Activated CD8-positive, alpha-beta T cell treated with anti-CD3 and anti-CD28 coated beads for 36 hours (primary cell): ENCODE measurements at places on chromosomes 11 and 22. TPM values are rescaled to one million over a fixed set of nuclear protein-coding genes. Genes with fewer than 3 reads are reported as not detected.

DNA sequence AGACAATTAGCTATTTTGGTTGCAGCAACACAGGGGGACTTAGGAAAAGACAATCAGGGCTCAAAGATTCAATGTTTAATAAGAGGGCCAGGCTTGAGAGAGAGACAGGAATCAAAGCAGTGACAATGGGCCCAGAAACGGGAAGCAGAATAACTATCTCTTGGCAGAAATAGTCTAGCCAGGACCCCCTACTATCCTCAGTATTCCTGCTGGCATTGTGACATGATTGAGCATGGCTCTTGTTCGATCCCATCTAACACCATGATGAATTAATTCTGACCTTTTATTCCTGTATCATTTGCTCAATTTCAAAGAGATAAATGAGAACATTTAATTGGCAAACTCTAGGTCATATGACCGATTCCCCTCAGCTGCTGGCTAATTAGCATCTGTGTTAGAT lies 12.8 kb upstream of the ANO5 start:
- no peaks in the 10 kb centered on the region for H3K36me3 ChIP-seq
- H3K27me3 ChIP-seq: no peaks in the 10 kb centered on the region
- no peak for DNase-seq

DNA sequence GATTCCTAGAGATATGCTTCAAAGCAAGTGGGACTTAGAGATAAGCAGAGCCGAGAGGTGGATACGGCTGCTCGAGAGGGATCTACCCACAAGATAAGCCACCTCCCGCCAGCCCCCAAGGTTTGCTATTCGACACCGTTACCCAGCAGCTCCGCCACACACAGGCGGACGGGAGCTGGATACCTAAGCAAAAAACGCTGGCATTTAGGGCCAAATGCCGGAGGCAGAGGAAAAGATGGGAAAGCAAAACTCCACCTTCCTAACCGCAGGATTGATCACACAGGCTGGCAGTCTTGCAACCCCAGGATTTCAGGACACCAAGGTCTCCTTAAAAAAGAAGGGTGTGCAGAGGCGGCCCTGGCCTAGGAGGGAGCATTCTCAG lies 709 bp downstream of the FTH1 start:
- peak overlapping the region; percentile 86 for H3K4me3 ChIP-seq
- peak; percentile 56 for DNase-seq
- no peaks in the 10 kb centered on the region for H3K27me3 ChIP-seq
- H3K4me1 ChIP-seq: peaks cover 58% of the 10 kb centered on the region
- H3K36me3 ChIP-seq: peaks cover 34% of the 10 kb centered on the region

GRCh38 chr11:31542862-31543261 lies 33.3 kb downstream of the ELP4 start:
- no peak overlapping the region for H3K4me3 ChIP-seq
- no peak overlapping the region for H3K27ac ChIP-seq
- DNase-seq: no peak
- H3K4me1 ChIP-seq: no peaks in the 10 kb centered on the region

- peak overlapping the region; percentile 34 for H3K27ac ChIP-seq
- no peaks in the 10 kb centered on the region for H3K27me3 ChIP-seq
- H3K4me3 ChIP-seq: no peak overlapping the region
- peaks cover 8% of the 10 kb centered on the region for H3K36me3 ChIP-seq
Measured at GRCh38 chr22:24176630-24177029, 4.7 kb upstream of the SUSD2 start.

DNA sequence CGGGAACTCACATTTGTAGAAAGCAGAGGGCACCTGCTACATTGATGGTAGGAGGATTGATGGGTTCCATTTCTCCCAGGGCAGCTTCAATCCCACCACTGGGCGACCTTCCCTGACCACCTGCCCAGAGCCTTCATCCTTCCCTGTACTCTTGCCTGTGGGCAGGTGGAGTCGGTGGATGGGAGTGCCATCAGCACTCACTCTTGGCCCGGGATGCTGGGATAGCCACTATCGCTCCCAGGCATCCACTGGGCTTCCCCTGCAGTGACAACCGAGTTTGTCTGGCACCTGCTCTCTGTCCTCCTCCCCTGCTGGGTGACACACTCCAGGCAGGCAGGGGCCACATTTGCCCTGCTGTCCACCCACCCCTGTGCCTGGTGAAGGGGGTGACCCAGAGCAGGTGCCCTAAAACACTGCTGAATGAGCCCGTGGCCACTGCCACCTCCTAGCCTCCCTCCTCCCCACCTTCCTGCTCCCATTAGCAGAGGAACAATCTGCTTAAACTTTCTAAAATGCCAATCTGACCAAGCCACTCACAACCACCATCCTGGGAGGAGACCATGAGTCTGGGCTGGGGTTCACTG lies 604.7 kb downstream of the TBC1D22A start:
- DNase-seq: no peak
- H3K27me3 ChIP-seq: peaks cover 5% of the 10 kb centered on the region
- H3K4me3 ChIP-seq: no peak overlapping the region
- no peaks in the 10 kb centered on the region for H3K36me3 ChIP-seq
- H3K27ac ChIP-seq: no peak overlapping the region

- no peak overlapping the region for H3K27ac ChIP-seq
- H3K27me3 ChIP-seq: peaks cover 1% of the 10 kb centered on the region
- no peaks in the 10 kb centered on the region for H3K36me3 ChIP-seq
- no peaks in the 10 kb centered on the region for H3K4me1 ChIP-seq
- DNase-seq: no peak
- no peak overlapping the region for H3K4me3 ChIP-seq
Measured at GRCh38 chr11:115548878-115549528, 44.8 kb upstream of the CADM1 start.

DNA sequence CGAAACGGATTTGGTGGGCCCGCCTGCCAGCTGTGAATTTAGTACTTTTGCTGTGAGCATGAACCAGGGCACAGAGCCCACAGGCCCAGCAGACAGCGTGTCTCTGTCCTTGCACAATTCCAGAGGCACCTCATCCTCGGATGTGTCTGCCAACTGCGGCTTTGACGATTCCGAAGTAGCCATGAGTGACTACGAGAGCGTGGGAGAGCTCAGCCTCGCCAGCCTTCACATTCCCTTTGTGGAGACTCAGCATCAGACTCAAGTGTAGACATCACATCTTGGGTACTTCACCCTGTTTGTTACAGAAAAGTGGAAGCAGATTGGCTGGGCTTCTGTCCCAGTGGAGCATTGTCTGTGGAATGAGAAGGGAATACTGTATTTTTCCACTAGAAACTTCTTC lies 78.6 kb upstream of the MTNR1B start:
- no peaks in the 10 kb centered on the region for H3K4me1 ChIP-seq
- DNase-seq: no peak
- no peaks in the 10 kb centered on the region for H3K27me3 ChIP-seq
- H3K4me3 ChIP-seq: no peak overlapping the region
- no peaks in the 10 kb centered on the region for H3K36me3 ChIP-seq

GRCh38 chr11:104091281-104092096 lies 55.0 kb downstream of the DDI1 start:
- H3K4me3 ChIP-seq: no peak overlapping the region
- H3K36me3 ChIP-seq: no peaks in the 10 kb centered on the region
- DNase-seq: no peak
- no peaks in the 10 kb centered on the region for H3K4me1 ChIP-seq
- no peaks in the 10 kb centered on the region for H3K27me3 ChIP-seq
- H3K27ac ChIP-seq: no peak overlapping the region

DNA sequence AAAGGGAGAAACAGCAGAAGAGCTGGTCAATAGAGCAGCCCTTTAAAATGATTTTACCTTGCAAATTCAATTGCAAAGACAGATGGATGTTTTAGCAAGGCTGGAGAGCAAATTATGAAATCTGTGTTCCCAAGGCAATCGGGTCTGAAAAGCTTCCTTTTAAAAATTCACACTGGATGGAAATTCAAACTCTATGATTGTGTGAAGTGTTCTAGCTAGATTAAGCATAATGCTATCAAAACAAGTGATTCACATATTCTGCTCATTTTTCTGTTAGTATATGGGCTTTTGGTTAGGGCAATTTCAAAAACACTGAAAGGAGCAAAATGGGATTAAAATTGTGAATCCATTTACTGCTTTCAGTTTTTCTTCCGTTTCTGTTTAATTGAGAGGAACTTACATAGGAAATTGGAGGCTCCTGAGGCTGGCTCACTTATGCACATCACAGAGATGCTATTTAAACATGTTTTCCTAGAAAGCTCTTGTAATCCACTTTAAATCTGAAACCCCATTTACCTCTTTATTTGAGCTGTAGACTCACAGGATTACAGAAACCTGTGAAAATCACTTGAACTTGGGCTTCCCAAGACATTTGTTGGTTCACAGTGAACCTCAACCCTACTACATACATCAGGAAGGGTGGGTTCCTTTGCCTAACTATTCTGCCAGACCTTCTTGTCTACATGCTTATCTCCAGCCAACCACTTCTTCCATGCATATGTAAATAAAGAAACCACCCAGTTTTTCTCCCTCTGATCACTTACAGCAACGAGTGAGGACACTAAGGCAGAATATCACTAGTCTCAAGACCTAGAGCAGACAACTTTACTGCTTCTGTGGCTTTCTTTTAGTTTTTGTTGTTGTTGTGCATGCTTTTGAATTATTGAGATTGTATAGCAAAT lies 201.9 kb upstream of the PITPNB start:
- no peak overlapping the region for H3K27ac ChIP-seq
- H3K36me3 ChIP-seq: no peaks in the 10 kb centered on the region
- peaks cover 2% of the 10 kb centered on the region for H3K27me3 ChIP-seq
- no peak for DNase-seq
- no peaks in the 10 kb centered on the region for H3K4me1 ChIP-seq

GRCh38 chr22:42993651-42994275 lies 21.2 kb downstream of the PACSIN2 start:
- no peak for DNase-seq
- H3K4me1 ChIP-seq: peaks cover 27% of the 10 kb centered on the region
- no peak overlapping the region for H3K27ac ChIP-seq
- no peak overlapping the region for H3K4me3 ChIP-seq
- no peaks in the 10 kb centered on the region for H3K27me3 ChIP-seq

DNA sequence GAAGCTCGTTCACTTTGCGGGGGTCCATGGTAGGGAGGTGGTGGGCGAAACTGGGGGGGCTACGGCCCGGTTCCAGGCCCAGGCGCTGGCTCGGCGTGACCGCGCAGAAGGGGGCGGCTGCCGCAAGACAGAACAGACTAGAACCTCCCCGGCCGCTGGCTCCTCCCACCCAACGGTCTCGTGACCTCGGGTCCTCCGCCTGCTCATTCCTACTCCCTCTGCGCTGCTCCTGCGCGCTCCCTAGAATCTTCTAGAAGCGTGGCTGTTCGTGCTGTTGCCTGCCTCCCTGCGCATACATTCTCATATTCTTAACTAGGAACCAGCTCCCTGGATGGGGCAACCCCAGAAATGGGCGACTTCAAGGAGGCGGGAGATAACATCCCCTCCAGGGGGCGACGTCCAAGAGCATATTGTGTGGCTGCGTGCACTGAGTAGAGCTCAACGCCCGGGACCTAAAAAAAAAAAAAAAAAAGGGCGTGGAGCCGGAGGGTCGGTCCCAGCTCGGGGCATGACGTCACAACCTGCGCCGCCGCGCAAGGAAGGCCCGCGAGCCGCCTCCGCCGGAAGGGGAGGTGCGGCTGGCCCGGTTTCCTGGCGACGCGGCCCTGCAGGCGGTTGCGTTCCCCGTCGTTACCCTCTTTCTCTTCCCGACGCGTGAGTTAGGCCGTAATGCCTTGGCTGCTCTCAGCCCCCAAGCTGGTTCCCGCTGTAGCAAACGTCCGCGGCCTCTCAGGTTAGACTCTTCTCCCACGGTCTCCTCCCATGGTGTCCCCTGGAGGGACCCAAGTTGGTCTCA lies at the start of the genes ST13 and XPNPEP3:
ST13 (minus strand) TSS at position 127 of the 796 bp plus-strand sequence; CDS start at position 28, 99 bp downstream.
XPNPEP3 (plus strand) TSS at position 636 of the 796 bp plus-strand sequence; CDS start at position 670, 34 bp downstream.
- H3K4me1 ChIP-seq: peaks cover 49% of the 10 kb centered on the region
- peak within 1 kb of the TSS; percentile 94 for H3K4me3 ChIP-seq
- H3K27me3 ChIP-seq: no peaks in the 10 kb centered on the region
- DNase-seq: peak; percentile 98

DNA sequence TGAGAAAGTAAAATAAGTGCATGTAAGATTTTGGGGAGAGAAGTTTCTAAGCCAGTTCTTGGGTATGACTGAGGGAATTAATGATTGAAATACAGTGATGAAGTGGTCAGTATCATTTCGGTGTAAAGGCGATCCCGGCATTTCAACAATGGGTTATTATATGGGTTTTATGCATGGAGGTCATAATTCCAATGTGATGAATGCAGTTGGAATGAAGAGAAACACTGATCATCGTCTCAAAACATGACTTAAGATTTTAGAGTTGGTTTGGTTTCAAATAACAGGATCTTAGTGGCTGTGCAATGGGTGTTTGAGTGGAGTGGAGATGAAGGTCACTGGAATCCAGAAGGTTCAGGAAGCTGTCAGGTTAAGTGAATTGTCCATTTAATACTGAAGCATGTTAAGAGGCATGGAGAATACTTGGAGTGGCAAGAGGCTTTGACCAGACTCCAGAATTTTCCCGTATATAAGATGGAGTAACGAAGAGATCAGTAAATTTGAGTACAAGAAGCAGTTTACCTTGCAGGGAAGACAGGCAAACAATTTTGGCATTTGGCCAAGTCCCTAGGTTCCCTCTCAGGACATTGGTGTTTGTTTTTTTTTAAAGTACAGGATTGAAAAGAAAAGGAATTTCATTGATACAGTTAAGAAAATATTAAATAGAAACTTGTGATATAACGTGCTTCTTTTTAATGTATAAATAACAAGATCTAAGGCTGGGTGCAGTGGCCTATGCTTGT lies 96.4 kb upstream of the BIRC3 start:
- no peak overlapping the region for H3K27ac ChIP-seq
- no peak for DNase-seq

- no peaks in the 10 kb centered on the region for H3K36me3 ChIP-seq
- no peak overlapping the region for H3K27ac ChIP-seq
- peaks cover 20% of the 10 kb centered on the region for H3K4me1 ChIP-seq
- no peak for DNase-seq
- H3K4me3 ChIP-seq: peak overlapping the region; percentile 36
Measured at GRCh38 chr22:29074276-29074772, 1.5 kb downstream of the KREMEN1 start.

The TMPRSS5 gene
- total RNA-seq: 0.85 TPM

The BCO2 gene
- 0.97 TPM for total RNA-seq

The CAT gene
- total RNA-seq: 23.9 TPM

The VWCE gene
- total RNA-seq: 25.8 TPM

The OR52A1 gene
- total RNA-seq: not detected

The MUC5B gene
- not detected for total RNA-seq

The MMP12 gene
- not detected for total RNA-seq

The LSP1 gene
- 251 TPM for total RNA-seq

The OR4B1 gene
- total RNA-seq: not detected

The SLC25A45 gene
- total RNA-seq: 14.4 TPM
